Endothelial cell of coronary artery (primary cell): ENCODE measurements at places on chromosomes 6 and 20. TPM values are rescaled to one million over a fixed set of nuclear protein-coding genes. Genes with fewer than 3 reads are reported as not detected.

Gene KCNK17
- total RNA-seq = not detected in 2 replicates

Gene CALHM5
- 8.4 and 8.5 TPM in 2 replicates for total RNA-seq

Gene EEF1A2
- total RNA-seq = 1.0 and 2.0 TPM in 2 replicates

Gene GGTLC1
- total RNA-seq = not detected in 2 replicates

Gene ATAT1
- total RNA-seq = 3.0 and 3.1 TPM in 2 replicates
